ENCODE measurements at places on chromosomes 2 and 18.

DNA sequence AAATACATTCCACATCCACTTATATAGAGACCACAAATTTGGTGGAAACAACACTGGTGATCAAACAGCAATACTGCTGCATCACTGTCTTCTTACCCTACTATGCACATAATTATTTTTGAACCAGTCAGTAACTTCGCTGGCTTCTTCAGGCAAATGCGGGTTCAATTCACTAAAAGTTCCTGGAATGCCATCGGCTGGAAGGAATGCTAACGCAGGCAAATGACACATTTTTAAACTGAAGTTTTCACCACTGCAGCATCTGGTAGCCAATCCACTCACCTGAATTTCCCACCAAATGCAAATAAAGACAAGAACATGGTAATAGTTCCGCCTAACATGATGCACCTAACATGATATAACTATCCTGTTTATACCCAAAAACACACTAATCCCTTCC lies 10.0 kb upstream of the HDHD2 start:
- no peak for DNase-seq

- DNase-seq: no peak
These were observed 292.9 kb upstream of the MYT1L start for GRCh38 chr2:2623939-2624338.

GRCh38 chr2:38178119-38178518 lies 102.2 kb upstream of the CYP1B1 start:
- DNase-seq: no peak

DNA sequence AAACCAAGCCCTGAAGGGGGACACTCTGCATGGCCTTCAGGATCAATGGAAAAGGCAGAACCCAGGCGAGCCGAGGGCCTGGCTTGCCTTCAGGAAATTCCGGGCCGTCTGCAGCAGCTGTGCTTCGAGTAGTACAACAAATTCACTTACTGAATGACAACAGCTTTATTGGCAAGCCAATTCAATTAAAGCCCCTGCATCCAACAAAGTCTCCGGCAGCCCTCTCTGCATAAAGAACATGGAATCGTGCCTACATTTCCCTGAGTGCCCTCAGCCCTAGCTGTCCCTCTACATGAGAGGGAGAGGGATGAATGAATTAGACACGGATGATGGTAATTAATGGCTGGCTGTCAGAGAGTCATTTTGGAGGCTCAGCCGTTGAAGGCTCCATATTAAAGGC lies 189.0 kb downstream of the BCL11A start:
- no peak for DNase-seq

DNA sequence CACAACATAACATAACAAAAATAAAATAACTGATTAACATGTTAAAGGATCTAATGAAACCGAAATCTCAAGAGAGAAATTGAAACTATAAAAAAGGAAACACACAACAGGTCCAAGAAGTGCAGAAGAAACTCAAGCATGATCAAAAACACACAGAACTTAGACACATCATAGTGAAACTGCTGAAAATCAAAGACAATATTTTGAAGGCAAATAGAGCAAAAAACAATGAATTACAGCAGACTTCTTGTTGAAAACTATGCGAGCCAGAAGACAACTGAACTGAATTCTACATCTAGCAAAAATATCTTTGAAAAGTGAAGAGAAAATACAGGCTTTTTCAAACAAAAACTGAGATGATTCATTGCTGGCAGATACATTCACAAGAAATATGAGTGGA lies 61.3 kb downstream of the UGP2 start:
- no peak for DNase-seq

GRCh38 chr2:43810452-43810851 lies 28.2 kb downstream of the ABCG5 start:
- no peak for DNase-seq

DNA sequence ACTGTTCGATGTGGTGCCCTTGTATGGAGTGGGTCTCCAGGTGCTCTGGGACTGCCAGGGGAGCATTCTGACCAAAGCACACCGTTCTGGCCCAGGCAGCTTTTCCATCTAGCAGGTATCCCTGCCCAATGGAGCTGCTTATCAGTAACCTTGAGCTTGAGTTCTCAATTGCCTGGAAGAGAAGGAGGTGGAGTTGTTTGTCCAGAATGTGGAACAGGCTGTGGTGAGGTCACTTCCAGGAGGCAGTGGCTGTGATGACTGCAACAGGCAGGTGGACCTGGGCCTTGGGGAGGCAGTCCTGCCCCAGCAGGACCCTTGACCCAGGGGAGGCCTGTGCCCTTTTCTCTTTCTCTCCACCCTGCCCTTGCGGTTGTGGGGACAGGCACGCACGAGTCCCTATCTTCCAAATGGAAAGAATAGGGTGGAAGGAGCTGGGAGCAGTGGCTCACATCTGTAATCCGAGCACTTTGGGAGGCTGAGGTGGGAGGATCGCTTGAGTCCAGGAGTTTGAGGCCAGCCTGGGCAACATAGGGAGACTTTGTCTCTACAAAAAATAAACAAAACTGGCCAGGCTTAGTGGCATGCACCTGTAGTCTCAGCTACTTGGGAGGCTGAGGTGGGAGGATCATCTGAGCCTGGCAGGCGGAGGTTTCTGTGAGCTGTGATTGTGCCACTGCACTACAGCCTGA lies 66.2 kb upstream of the MCFD2 start:
- no peak for DNase-seq

DNA sequence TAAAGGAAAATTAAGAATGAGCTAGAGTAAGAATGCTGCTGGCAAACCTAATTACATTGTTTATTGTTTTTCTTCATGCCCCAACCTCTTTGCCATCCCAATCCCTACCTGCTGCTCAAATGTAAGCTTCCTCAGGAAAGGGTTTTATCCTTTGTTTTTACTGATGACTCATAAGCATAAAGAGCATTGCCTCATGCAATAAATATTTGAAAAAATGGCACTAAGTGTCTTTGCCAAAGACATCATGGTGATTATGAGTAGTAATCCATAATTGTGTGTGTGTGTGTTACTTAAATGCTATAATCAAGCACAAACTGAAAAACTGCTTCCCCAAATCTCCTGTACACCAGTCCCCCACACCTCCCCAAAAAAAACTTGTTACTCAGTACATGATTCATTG lies 53.4 kb downstream of the DNER start:
- DNase-seq: no peak

Data from effector memory CD4-positive, alpha-beta T cell (primary cell).